Left ventricle myocardium inferior (tissue), 1 donor: ENCODE measurements at places on chromosomes 13 and 19. TPM values are rescaled to one million over a fixed set of nuclear protein-coding genes. Genes with fewer than 3 reads are reported as not detected.

GRCh38 chr19:57053401-57053800 lies 66.4 kb upstream of the USP29 start:
- DNase-seq, result no peak

GRCh38 chr13:112761701-112762689 lies 72.2 kb downstream of the ATP11A start:
- DNase-seq, result peak; percentile 49

DNA sequence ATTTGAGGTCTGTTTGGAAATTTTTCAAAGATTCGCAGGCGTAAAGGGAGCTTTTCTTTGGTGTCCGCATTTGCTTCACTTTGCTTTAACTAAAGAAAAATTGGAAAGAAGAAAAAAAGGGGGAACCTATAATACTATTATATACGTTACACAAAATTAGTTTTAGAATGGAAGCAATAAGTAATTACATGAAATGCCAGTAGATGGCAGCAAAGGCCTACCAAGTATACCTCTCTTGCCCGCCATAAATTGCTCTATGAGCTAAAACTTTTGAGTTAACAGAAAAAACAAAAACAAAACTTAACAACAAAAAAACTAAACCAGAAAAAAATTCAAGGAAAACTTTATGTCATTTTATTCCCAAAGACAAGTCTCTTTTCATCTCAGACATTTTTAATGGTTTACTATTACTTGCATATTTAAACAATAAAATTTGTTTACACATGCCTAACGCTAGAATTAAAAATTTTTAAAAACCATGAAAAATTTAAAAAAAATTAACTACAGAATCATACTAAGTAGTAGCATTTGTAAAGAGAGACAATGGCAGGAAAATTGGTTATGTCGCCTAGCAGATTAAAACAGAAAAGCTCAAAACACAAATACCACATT lies 271.4 kb downstream of the NALCN start:
- no peak for DNase-seq

GRCh38 chr13:114078461-114079451 lies 53.7 kb downstream of the RASA3 start:
- peak; percentile 67 for DNase-seq

DNA sequence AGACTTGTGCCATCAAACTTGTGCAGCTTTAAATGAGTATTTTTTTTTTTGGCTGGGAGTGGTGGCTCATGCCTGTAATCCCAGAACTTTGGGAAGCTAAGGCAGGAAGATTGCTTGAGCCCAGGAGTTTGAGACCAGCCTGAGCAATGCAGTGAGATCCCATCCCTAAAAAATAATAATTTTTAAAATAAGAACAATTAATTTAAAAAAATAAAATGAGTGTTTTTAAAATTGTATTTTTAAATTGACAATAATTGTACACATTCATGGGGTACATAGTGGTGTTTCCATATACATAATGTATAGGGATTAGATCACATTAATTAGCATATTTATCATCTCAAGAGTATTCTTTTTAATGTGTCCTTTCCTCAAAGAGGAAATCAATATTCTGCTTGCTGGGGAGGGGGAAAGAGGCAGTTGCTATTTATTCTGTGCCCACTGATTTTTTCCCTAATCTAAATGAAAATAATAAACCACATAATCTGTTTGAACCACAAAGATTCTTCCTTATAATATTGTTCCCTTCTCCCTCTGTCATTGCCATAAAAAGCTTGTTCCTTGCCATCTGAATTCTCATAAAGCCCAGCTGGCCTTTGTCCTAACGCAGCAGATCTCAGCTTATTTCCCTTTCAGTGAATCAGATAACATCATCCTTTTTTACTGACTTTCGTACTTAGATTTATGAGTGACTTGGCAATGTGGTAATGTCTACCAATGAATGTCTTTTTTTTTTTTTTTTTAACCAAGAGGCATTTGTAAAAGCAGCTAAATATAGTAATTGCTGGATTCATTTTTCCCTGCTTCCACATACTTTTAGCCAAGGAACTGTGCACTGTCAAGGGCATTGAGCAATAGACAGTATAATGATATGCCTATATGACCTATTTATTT lies 81.8 kb upstream of the RUBCNL start:
- no peak for DNase-seq

Gene CRB3
- not detected for total RNA-seq

Gene FCER2
- 0.30 TPM for total RNA-seq

Gene CCDC194
- total RNA-seq, result not detected
